Immature natural killer cell (primary cell): ENCODE measurements at places on chromosomes 7 and 10. TPM values are rescaled to one million over a fixed set of nuclear protein-coding genes. Genes with fewer than 3 reads are reported as not detected.

Gene CHCHD1
- 46.9 TPM for polyA plus RNA-seq

- no peaks in the 10 kb centered on the region for H3K36me3 ChIP-seq
- no peak for DNase-seq
- peaks cover 26% of the 10 kb centered on the region for H3K4me1 ChIP-seq
- no peak overlapping the region for H3K4me3 ChIP-seq
- H3K27me3 ChIP-seq = peaks cover 13% of the 10 kb centered on the region
- no peak overlapping the region for H3K27ac ChIP-seq
Observed at GRCh38 chr7:22826593-22826992, 3.9 kb upstream of the TOMM7 start.

GRCh38 chr7:66699998-66700397 is 40.5 kb upstream of the RABGEF1 start:
- no peak overlapping the region for H3K4me3 ChIP-seq
- H3K36me3 ChIP-seq = no peaks in the 10 kb centered on the region
- peaks cover 3% of the 10 kb centered on the region for H3K27me3 ChIP-seq
- DNase-seq = no peak
- H3K27ac ChIP-seq = no peak overlapping the region

Gene C7orf33
- not detected for polyA plus RNA-seq

- no peak overlapping the region for H3K4me3 ChIP-seq
- peaks cover 54% of the 10 kb centered on the region for H3K27me3 ChIP-seq
- no peak for DNase-seq
Observed at GRCh38 chr10:21520949-21521348, 4.5 kb downstream of the SKIDA1 start.
